ENCODE measurements at places on chromosomes 16 and 17.
A peak's percentile ranks its signal among the peaks of the same experiment; 100 is the strongest.

- no peak for DNase-seq
These were observed 12.5 kb upstream of the SPHK1 start for GRCh38 chr17:76371656-76372628.

- no peak for DNase-seq
These were observed 14.0 kb upstream of the TMEM94 start for GRCh38 chr17:75442168-75443103.

- no peak for DNase-seq
These were observed 25.1 kb downstream of the CASKIN2 start for GRCh38 chr17:75490173-75490743.

- no peak for DNase-seq
These were observed 10.0 kb downstream of the CACNA1G start for GRCh38 chr17:50570528-50570927.

DNA sequence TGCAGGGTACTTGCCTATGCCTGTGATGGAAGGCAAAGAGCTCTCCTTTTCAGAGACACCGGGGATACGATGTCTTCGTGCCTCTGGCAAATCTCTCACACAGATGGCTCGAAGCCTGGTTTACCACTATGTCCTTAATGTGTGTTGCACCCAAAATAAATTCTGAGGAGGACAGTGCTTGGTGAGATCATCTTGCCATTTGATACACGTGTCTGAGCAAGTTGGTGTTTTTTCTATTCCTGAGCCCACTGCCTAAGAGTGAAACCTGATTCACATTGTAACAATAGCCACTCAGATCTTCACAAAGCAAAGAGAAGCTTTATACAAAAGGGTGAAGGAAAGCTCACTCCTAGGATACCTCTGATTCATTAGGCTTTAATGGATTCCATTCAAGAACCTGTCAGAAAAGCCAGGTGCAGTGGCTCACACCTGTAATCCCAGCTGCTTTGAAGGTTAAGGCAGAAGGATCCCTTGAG lies 33.1 kb upstream of the AKAP1 start:
- peak; percentile 95 for DNase-seq

DNA sequence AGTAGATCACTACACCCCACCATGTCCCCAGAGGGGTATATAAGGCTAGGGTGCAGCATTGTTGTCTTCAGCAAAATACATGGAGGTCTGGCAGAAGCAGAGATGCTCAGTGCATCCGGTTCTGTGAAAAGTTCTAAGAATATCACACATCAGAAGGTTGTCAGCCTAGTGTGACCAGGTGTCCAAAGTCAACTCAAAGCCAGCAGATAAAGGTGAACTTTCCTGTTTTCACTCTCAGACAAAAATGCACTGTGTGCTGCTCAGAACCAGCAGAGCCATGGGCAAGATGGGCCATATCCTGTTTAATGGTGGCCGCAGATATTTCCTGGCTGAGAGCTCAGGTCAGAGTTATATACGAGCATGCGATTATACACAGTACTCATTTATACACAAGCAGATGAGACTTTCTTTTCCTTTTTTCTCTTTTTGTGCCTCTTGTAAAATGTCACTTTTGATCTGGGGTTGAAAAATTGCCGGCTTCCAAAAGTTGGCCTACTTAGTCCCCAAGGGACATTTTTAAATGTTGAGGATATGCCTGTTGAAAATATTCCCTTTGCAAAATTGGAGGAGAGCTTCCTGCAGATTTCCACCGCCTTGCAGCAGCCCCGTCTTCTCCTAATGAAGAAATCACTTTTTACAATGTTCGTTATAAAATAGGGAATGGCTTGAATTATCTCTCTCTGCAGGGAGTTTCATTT lies 425.6 kb upstream of the SALL1 start:
- no peak for DNase-seq

DNA sequence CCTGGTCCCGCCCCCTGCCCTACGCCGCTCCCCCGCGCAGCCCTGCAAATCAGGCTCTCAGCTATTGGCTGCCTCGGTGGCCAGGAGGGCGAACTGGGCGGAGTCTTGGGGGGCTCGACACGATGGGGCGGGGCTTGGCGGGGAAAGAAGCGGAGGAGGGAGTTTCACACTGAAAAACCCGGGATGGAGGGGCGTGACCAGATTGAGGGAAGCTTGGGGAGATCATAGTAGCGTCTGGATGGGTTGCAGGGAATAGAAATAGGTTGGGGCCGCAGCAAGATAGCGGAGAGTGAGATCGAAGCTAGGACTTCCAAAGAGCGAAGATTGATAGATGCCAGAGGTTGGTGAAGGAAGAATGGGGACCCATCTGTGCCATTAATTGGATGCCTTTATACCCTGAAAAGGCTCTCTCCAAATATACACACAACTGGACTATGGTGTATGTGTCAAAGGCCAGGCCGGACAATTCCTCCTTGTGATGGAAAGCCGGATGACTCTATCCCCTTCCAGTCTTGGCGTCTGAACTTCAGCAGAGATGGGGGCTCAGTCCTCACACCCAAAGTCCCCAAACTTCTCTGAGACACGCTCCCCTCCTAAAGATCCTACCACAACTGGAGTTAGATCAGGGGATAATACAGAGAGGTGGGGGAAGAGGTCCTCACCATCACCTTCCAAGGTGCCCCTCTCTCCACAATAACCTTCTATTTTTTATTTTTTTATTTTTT lies 376 bp upstream of the STAC2 start:
- DNase-seq, result peak; percentile 42

DNA sequence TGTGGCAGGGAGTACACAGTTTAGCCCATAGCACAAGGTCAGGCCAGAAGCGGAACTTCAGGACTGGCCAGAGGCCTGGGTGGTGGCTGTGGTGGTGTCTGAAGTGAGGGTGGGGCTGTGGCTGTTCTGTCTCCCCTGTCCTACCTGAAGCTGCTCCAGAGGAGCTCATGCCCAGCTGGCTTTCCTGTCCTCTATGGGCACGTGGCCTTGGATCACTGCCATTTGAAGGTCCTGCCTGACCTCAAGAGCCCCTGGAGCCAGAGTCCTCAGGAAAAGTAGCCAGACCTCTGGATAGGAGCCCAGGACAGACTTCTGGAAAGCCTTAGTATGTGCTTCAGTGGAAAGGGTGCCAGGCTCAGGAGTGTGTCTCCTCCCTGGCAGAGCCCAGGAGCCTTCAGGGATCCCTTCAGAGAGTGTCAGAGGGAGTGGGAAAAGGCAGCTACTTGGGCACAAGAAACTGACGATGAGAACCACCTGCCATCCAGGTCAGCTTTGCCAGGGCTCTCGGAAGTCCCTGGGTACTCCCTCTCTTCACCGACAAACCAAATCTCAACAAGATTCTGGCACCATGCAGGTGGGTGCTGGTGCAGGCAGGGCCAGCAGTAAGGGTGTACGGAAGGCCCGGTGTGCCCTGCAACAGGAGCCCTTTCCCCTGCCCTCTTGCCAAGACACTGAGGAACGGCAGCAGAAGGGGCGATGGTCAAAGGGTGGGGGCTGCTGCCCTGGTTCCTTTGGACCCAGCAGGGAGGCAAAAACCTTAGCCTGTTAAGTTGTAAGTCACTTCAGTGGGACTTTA lies 153.7 kb downstream of the NTN1 start:
- DNase-seq, result no peak

GRCh38 chr17:31062346-31062745 lies 32.4 kb upstream of the NF1 start:
- no peak for DNase-seq

GRCh38 chr17:19248928-19249574 lies 11.9 kb downstream of the EPN2 start:
- DNase-seq, result no peak

DNA sequence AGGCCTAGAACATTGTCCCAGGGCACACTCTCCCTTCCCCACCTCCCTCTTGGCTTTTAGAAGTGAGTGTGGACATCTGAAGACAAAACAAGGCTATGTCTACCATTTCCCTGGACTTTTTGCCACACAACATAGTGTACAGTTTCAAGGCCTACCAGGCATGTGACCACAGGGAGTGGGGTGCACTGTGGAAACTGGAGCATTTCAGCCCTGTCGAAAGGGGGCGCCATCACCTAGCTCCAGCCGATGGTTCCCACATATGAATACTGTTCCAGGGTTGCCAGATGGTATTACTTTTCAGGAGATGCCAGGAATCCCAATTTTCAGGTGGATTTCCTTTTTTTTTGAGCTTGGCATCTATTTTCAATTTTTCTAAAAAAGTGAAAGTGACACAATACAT lies 140.7 kb downstream of the KATNIP start:
- no peak for DNase-seq

- no peak for DNase-seq
These were observed 412.5 kb downstream of the CA10 start for GRCh38 chr17:51745993-51746392.

DNA sequence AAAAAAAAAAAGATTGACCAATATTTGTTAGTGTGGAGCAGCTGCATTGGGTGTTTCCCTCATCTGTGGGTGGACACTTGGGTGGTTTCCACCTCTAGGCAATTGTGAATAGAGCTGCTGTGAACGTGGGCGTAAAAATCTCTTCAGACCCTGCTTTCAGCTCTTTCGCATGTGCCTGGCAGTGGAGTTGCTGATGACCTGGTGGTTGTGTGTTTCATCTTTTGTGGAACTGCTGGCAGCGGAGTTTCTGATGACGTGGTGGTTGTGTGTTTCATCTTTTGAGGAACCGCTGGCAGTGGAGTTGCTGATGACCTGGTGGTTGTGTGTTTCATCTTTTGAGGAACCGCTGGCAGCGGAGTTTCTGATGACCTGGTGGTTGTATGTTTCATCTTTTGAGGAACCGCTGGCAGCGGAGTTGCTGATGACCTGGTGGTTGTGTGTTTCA lies 21.4 kb downstream of the ZC3H18 start:
- DNase-seq, result no peak

- no peak for DNase-seq
These were observed 120.4 kb upstream of the C17orf78 start for GRCh38 chr17:37255432-37255831.

GRCh38 chr16:23435500-23435899 lies 17.5 kb downstream of the COG7 start:
- DNase-seq, result peak; percentile 10

DNA sequence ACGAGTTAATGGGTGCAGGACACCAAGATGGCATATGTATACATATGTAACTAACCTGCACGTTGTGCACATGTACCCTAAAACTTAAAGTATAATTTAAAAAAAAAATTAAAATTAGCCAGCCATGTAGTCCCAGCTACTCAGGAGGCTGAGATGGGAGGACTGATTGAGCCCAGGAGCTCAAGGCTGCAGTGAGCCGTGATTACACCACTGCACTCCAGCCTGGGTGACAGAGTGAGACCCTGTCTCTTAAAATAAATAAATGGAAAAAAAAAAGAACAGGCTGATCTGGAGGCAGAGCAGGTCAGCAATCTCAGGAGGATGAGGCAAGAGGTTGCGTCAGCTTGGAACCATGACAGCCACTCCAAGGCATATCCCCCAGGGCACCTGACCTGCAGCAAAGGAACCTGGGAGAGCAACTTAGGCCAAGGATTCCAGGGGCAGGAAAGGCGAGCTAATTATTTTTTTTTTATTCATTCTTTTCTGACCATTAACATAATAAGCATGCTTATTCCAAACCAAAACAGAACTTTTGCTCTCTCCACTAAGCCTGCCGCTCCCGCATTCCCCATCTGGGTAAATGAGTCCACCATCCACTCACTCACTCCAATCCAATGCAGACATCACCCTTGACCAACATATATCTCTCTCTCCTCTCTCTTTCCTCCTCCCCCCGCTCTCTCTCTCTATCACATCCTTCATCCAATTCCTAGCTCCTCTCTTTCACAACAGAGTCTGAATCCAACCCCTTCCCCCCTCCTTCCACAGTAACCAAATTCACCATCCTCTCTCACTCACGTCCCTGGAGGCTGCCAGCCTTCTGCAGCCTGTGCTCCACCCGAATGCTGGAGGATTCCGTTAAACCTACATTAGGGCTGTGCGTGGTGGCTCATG lies 47.7 kb downstream of the TK2 start:
- DNase-seq, result no peak

DNA sequence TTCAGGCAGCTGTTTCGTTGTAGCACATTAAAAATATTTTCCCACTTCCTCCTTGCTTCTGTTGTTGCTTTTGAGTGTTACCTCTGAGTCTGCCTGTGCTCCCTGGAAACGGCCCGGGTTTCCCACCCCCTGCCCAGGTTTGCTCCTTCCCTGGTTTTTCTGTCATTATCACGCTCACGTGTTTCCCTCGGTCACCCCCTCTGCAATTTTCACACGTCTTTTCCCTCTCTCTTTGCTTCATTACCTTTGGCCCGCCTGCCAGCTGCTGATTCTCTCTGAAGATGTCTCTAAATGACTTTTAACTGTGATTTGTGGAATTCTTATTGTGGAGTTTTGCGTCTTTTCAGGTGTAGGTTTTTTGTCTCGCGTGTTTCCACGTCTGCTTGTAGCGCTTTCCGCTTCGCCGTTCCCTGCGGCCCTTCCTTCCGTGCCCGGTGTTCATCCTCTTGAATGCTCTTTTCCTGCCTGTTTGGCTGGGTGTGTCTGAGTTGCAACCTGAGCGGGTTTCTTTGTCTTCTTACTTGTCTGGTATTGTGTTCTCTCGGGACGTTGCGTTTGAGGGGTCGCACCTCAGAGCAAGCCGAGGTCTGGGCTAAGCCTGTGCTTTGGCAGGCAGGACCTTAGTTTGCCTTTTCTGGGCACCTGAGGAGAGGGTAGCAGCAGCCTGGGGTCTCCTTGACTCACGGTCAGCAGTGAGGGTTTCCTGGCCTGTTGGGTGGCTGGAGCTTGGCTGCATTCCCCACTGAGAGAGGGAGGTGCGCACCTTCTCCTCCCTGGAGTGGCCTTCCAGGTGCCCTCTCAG lies 96.3 kb upstream of the ZNF750 start:
- no peak for DNase-seq

- no peak for DNase-seq
These were observed 3.5 kb upstream of the SNX29 start for GRCh38 chr16:11973070-11973469.

DNA sequence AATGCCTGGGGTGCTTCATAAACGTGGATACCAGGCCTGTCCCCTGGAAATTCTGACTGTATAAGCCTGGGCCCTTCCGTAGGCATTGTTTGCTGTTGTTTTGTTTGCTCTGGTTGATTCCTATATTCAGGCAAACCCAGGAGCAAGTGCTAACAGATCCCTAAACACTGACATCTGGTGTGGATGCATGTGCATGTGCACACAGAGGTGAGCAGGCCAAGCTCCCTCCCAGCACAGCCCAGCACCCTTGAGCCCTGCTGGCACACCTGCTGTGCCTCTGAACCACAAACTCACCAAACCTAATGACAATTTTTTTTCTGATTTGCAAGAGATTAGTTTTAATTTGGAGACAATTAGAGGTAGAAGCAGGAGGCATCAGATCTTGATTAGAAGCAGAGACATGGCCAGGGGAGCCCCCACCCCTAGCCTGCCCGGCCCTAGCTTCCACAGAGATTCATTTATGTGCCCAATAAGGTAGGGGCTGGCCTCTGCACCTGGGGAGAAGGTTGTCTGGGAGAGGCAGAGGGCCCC lies 40.4 kb downstream of the TMEM132E start:
- no peak for DNase-seq

Data from NCI-H774 (cell line).